Activated CD8-positive, alpha-beta memory T cell treated with anti-CD3 and anti-CD28 coated beads, Interleukin-2, amount 50 U/mL, for 4 hours (primary cell): ENCODE measurements at places on chromosomes 2 and 18.

DNA sequence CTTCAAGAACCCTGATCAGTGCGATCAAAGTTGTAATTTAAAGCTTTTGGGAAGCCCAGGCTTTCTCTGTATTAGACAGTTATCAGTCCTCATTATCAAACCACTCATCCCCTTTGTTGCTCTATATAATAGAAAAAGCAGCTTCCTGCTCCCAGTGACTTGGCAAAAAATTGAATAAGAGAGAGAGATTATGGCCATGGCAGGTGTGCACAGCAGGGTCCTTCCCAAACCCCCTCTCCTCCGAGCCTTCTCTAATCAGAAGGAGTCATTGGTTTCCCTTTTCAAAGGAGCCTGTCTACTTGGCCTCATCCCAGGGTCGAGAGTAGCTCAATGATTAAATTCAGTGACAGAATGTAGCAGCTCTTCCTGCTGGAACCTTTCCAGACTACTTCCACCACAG is 81.5 kb downstream of the SEMA4F start:
- DNase-seq: no peak

DNA sequence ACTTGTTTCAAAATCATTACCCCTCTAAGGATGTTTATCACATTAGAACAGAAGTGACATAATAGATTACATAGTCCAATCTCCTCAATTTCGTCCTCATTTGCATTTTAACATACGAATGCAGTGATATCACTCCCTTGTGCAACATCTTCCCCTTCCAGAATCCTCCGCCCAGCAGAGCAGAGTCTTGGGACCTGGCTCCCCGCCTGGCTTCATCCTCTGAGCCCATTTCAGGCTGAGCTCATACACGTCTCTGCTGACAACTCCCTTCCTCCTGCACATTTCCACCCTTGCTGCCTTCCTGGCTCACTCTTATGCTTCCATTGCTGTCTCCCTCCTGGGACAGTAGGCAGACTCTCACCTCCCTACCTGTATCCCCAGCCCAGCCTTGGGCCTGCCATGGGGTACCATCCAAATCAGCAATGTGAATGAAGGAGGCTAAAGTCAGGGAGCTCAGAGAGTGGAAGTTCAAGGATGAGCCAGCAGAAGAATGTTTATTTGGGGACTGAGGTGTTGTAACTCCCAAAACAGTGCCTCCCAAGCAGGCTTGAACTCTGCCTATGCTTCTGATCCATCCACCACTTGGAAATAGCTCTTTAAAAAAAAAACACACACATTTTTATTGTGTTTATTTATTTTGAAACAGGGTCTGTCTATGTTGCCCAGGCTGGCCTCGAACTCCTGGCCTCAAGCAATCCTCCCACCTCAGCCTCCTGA is 165.2 kb downstream of the TMEM200C start:
- DNase-seq: no peak

DNA sequence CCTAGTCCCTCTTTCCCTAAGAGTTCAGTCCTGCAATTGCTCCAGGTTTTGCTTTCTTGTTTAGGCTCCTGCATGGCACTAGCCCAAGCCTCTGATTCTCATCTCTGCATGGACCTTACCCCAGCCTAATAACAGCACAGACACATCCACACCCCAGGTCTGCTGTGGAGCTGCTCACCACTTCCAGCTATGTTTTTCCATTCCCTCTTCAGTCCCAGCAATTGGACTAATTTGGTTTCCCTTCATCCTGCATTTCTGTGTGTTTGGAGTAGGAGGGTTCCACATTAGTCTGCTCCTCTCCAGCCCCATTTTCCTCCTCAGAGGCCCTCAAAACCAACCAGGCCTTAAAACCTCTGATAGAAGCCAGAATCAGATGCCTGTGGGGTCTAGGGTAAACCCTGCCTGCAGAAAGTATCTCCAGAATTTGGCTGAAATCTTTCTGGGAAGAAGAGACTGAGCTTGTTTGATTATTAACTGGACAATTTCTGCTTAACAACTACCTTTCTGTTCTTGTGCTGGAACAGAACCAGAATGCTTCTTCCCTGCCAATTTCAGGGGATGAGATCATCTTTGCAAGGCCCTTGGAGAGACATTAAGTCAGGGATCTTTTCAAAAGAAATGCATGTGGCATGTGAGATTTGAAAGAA is 95.9 kb downstream of the GFPT1 start:
- no peak for DNase-seq

DNA sequence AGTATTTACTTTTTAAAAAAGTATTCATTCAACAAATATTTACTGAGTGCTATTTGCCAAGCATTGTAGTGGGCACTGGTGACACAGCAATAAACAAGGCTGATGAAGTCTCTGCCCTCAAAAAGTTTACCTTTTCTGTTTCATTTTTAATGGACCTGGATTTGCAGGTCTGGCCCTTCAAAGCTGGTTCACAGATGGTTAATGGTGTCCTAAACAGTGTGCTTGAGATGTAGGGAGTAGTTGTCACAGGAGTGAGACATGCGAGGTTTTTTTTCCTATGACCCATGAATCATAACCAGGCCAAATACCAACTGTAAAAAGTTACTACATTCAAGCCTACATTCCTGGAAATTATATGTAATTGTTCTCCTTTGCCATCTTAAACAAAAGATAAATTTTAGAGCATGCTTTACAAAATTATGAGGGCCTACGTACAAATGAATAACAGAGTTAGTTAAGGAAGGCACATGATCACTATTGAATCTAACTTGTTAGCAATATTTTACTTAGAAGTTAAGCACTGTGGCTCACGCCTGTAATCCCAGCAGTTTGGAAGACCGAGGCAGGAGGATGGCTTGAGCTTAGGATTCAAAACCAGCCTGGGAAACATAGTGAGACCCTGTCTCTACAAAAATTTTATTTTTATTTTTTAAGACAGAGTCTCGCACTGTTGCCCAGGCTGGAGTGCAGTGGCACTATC is 223.9 kb downstream of the MBD5 start:
- DNase-seq: no peak

GRCh38 chr2:155412598-155412997 is 714.1 kb downstream of the KCNJ3 start:
- DNase-seq: no peak

GRCh38 chr2:98866033-98866432 is 70.0 kb downstream of the CRACDL start:
- no peak for DNase-seq

GRCh38 chr2:17976871-17977746 is 98.6 kb downstream of the KCNS3 start:
- no peak for DNase-seq

DNA sequence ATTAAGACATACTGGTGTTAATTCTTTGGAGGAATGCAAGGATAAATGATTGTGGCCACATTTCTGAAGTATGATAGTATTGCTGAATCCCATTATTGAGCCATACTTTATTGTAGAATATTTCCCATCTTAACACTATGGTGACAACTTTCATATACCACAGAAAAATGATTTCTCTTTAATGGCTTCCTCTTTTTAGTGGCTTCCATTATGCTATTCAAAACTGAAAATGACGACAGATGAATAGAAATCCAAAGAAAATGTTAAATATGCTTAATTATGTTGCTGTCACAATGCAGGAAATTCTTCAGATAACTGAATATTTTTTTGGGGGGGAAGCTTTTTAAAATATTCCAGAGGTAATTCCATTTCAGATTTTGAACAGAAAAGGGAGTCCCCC is 88.9 kb upstream of the TMEM200C start:
- no peak for DNase-seq

DNA sequence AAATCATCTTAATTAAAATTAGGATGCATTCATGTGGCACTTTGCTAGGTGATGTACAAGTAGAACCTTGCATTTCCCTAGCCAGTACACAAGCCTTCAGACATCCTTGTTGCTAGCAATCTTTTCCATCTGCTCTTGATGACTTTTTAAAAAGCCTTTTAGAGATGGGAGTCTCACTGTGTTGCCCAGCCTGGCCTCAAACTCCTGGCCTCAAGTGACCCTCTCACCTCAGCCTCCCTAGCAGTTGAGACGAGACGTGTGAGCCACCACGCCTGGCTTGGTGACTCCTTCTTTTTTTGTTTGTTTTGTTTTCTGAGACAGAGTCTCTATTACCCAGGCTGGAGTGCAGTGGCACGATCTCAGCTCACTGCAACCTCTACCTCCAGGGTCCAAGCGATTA is 1.7 kb upstream of the CCDC88A start:
- no peak for DNase-seq

GRCh38 chr2:108933691-108934117 is 55.3 kb downstream of the EDAR start:
- DNase-seq: no peak

DNA sequence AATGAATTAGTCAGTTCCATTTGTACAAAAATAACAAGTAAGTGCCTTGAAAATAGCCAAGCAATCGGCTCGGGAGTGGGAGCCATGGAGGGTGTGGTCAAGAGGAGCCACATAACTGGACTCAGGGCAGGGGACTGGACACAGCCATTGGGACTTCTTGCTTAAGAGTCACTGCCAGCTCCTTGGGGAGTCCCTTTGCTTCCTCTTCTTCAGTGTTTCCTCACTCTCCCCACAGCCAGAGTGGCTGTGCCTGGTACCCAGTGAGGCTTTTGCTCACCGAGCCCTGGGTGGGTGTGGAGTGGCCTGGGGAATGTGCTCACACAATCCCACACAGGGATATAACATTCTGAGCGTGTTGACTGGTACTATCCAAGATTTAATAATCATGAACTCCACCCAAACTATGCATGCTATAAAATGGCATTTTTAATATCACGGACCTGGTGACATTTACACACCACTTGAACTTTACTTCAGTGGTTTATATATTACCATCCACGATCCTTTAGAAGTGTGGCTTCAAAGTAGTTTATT is 94.6 kb downstream of the PTGR3 start:
- no peak for DNase-seq

- DNase-seq: no peak
Measured at GRCh38 chr18:66473882-66474281, 130.0 kb downstream of the CDH19 start.

DNA sequence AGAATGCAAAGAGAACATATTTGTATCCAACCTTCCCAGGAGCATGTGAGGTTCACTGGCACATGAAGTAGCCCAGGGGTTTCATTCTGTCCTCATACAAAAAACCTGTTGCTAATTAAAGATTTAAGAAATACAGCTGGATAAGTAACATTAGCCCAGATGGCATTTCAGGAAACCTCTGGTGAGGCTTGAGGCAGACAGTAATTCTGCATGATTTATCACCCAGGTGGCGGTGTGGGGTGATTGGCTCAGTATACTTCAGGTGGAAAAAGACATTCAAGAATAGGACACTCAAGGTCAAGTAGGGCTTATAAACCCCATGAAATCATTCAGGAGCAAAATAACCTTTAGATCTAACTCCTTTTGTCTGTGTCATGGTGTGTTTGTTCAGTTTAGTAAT is 237.4 kb downstream of the RNF144A start:
- DNase-seq: no peak

- DNase-seq: no peak
Measured at GRCh38 chr2:48668992-48669391, 51.3 kb downstream of the GTF2A1L start.

DNA sequence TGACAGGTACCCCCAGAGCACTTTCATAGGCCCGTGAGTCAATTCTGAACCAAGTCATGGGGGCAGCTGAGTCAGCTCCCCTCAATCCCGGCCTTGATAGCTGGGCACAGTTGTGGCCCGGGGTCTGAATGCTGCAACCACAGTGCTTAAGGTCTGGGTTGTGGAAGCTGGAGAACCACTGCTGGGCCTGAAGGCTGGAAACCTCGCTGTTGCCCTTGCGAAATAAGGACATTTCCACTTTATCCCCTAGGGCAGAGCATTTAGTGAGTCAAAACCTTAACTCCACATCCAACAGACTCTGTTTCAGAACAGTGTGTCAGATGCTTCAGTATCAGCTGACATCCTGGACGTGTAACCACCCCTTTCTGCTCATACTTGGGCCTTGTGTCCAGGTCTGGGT is 58.6 kb downstream of the SP110 start:
- no peak for DNase-seq

DNA sequence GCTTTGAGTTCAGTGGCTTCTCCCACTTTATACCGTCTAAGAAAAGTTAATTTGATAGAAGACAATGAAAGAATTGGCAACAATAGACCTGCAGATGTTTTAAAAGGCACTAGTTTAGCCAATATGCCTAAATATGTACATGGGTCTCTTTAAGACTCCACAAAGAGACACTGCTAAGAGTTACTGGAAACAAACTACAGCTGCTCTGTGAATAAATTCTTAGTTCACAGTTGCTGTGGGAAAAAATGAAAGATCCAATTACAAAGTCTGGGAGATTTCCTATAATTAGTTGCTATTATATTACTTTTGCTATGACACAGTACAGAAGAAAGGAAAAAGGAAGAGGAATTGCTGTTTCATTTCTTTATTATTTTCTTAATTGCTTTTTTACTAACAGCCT is 34.3 kb downstream of the SCN9A start:
- DNase-seq: no peak
